ENCODE measurements at places on chromosomes 16 and 17.
A peak's percentile ranks its signal among the peaks of the same experiment; 100 is the strongest.

GRCh38 chr16:979859-980594, 1.5 kb upstream of the SOX8 start:
- no peak for DNase-seq

GRCh38 chr16:86349338-86349900, 160.9 kb upstream of the FOXF1 start:
- no peak for DNase-seq

DNA sequence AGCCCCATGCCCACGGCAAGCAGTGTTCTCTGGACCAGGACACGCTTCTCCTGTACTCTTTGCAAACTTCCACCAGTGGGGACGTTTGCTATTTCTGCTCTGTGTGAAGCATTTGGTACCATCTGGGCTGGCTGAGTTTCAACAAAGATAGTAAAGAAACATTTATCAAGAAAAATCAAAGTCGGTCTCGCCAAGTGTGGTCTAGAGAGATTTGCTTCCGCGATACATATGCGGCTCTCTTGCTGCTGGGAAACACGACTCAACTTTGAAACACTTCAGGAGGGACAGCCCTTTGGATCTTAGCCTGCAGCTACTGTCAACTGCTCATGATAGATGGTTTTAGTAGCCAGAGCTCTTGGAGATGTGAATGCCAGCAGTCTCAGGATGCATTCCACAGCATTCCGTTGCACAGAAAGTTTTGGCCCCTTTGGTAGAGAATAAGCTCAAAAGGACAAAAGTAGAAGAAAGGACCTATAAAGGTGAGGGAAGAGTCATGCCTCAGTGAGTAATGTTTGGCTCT, 168.2 kb upstream of the CACNG3 start:
- no peak for DNase-seq

- DNase-seq = no peak
These were observed 8.2 kb upstream of the MYH1 start for GRCh38 chr17:10526517-10526916.

DNA sequence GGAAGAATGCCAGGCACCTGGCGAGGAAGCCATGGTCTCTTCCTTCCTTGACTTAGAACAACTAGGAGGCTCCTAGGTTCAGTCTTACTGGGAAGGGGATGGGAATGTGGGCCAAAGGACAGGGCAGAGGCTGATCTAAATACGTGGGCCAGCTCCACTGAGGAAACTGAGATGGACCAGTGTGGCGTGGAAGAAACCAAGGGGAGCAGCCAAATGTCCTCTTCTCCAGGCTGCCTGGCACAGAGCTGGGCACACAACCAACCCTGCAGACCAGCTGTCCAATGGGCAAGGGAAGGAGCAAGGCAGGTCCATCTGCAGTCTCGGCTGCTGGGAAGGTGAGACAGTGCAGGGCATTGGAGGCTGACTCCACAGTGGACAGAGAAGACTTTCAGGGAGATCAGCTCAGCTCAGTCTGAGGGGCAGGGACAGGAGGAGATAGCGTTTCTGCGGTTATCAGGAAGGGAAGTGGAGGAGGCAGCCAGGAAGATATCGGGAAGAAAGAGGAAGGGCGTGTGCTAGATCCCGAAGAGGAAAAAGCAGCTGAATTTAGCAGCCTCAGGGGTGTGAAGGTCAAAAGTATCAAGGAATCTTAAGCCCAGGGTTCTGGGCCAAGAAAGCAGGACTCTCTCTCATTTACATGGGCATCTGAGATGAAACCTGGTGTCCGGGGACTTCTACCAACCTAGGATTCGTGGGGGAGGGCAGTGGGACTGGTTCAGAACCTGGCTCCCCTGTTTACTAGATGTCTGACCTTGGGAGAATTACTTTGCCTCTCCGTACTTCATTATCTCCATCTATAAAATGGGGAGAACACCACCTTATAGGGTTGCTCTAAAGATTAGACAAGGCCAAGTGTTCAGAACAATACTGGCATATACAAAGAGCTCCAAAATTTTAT, 1.8 kb downstream of the KIFC3 start:
- DNase-seq = peak; percentile 28

- no peak for DNase-seq
These were observed 2.1 kb downstream of the ZNF764 start for GRCh38 chr16:30556125-30556473.

- peak; percentile 76 for DNase-seq
These were observed 12.9 kb downstream of the ZNRF1 start for GRCh38 chr16:75011634-75012307.

DNA sequence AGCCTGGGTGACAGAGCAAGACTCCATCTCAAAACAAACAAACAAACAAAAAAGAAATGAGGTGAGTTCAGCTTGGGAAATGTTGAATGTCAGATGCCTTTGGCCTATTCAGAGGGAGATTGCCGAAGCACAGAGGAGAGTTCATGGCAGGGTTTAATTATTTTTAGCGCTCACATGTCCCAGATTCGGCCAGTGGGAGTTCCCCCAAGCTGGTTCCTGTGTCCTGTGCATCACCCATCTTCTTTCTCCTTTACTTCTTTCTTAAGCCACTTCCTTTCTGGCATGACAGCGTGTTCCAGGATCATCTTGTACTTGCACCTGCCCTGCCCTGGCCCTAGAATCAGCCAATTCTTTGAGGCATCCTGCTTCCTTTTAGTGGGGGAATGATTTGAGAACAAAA, 9.2 kb downstream of the MPV17L start:
- peak; percentile 9 for DNase-seq

DNA sequence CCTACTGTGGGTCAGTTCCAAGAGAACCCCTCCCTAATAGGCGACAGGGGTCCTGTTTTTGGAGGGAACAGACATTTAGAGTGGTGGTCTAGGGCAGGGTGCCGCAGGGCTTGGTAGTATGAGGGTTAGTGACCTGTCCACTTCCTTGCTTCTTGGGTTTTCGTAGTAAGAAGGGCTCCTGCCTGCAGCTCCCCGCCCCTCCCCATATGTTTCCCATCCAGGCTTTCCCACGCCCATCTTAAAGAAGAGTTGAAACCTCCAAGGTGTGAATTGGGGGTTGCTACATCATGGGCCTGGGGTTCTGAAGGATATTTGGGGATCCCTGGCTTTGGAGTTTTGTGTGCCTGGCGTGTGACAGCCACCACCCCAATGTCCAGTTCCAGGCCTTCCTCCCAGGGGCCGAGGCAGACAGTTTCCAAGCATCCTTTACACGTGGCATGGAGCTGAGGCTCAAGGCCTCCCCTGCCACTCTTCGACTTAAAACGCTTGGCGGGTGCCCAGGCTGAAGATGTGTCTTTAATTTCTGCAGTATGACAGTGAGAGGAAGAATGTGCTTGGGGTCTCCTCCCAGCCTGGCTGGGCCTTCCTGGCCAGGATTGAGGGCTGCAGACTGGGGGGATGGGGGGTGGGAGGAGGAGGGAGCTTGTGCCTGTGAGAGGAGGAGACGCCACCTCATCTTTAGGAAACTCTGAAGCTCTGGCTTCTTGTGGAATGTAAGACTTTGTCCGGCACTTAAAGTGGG, 2.3 kb upstream of the COL1A1 start:
- DNase-seq = no peak

Measured in kidney tubule cell (primary cell).